ENCODE measurements at places on chromosomes 5 and 9. TPM values are rescaled to one million over a fixed set of nuclear protein-coding genes. Genes with fewer than 3 reads are reported as not detected.

DNA sequence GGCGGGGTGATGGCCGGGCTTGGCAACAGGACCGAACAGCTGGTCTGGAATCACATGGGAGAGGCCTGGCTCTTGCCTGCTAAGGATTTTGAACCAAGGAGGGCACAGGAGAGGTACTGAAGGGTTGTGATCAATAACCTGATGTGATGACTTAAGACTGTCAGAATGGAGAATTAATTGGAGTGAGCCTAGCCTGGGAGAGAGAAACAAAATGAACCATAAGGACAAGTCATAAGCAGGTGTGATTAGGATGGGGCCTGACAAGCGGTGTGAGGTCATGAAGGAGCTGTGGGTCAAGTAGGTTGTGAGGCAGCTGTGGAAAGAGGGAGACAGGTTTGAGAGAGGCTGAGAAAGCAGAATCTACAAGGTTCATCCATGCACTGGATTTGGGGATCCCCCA, 104.6 kb downstream of the MED10 start:
- peak; percentile 16 for ATAC-seq

GRCh38 chr9:84266087-84266561, 74.4 kb downstream of the SLC28A3 start:
- ATAC-seq = peak; percentile 79

- ATAC-seq = no peak
These were observed 115.6 kb upstream of the CPEB4 start for GRCh38 chr5:173772384-173773059.

DNA sequence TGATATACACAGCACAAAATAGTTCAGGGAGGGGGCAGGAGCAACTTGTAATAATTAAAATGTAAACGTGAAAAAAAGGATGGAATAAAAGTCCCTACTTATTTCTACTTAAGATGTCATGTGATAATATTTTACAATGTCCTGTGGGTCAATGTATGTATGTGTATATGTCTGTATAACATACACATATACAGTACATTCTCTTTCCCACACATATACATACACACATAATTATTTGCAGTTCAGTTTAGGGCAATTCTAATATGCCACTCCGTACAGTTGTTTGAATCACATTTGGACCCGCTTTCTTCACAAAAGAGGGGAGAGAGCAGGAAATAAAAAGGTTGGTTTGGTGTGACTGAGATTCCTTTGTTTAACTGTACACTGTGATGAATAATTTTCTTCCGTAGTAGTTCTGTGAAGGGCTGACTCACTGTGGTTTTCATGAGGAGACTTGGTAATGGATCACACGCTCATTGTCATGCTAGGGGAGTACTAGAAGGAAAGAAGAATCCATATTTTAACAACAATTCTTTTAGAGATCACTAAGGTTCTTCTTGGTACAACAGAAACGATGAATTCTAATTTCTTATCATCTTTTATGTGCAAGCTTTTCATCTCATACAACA, 26.2 kb upstream of the ACOT12 start:
- peak; percentile 100 for ATAC-seq

Gene ACTBL2
- not detected for total RNA-seq

Gene SLC46A2
- not detected for total RNA-seq
